Nephron progenitor cell (in vitro differentiated cells): ENCODE measurements at places on chromosomes 3 and 15.

DNA sequence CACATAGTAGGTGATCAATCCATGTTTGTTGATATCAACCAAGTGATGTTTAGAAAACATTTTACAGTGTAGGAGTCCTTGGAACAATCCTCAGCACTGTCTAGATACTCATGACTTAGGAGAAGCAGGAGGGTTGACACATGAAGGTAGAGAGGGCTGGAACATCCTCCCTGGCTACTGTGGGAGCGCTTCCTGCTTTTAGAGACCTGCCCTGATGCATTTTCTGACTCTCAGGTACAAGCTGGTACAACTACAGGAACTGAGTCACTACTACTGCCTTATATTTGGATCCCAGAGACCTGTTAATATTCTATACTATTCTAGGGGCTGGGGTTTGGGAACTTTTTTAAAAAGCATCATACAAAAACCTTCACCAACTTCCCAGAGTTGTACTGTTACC, 20.1 kb downstream of the GPR156 start:
- no peak overlapping the region for H3K4me3 ChIP-seq
- H3K27me3 ChIP-seq = peaks cover 6% of the 10 kb centered on the region
- DNase-seq = no peak
- no peak overlapping the region for H3K27ac ChIP-seq

GRCh38 chr3:47441796-47442551, 33.8 kb downstream of the SCAP start:
- H3K27ac ChIP-seq = peak overlapping the region; percentile 71
- no peak overlapping the region for H3K4me3 ChIP-seq
- H3K27me3 ChIP-seq = no peaks in the 10 kb centered on the region
- peaks cover 13% of the 10 kb centered on the region for H3K4me1 ChIP-seq
- H3K36me3 ChIP-seq = peaks cover 59% of the 10 kb centered on the region

DNA sequence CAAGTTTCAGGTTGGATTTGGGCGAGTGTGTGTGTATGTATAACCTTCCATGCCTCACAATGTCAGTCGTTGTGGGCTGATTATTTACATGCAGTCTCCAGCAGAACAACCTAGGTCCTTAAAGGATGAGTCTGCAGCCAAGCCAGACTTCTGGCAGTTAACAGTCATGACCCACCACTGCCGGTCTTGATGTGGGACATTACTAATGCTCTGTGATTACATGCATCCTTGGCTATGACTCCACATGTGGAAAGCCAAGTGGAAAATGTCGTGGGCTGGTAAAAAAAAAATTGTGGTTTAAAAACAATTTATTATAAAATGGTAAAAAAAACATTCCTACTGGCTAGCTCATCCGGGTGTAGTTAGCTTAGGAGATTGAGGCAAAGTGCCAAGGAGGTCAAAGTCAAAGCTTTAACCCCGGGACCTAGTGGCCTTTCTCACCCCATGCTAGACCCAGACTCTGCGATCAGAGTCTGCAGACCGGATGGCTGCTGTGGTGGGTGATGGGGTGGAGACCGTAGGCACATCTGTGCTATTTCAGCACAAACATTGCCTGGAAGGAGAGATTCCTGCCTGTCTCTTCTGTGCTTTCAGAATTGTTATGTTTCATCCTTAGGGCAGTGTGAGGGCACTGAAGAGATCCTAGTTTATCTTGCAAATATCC, 6.8 kb downstream of the RARRES1 start:
- peaks cover 19% of the 10 kb centered on the region for H3K4me1 ChIP-seq
- H3K36me3 ChIP-seq = peaks cover 17% of the 10 kb centered on the region
- no peak for DNase-seq
- no peak overlapping the region for H3K27ac ChIP-seq

GRCh38 chr3:111823341-111823855, 35.7 kb upstream of the PHLDB2 start:
- peaks cover 29% of the 10 kb centered on the region for H3K4me1 ChIP-seq
- H3K4me3 ChIP-seq = no peak overlapping the region
- H3K27me3 ChIP-seq = no peaks in the 10 kb centered on the region
- H3K27ac ChIP-seq = no peak overlapping the region
- no peaks in the 10 kb centered on the region for H3K36me3 ChIP-seq

GRCh38 chr3:124686028-124686670, 44.1 kb upstream of the UMPS start:
- no peak for DNase-seq
- no peak overlapping the region for H3K27ac ChIP-seq

DNA sequence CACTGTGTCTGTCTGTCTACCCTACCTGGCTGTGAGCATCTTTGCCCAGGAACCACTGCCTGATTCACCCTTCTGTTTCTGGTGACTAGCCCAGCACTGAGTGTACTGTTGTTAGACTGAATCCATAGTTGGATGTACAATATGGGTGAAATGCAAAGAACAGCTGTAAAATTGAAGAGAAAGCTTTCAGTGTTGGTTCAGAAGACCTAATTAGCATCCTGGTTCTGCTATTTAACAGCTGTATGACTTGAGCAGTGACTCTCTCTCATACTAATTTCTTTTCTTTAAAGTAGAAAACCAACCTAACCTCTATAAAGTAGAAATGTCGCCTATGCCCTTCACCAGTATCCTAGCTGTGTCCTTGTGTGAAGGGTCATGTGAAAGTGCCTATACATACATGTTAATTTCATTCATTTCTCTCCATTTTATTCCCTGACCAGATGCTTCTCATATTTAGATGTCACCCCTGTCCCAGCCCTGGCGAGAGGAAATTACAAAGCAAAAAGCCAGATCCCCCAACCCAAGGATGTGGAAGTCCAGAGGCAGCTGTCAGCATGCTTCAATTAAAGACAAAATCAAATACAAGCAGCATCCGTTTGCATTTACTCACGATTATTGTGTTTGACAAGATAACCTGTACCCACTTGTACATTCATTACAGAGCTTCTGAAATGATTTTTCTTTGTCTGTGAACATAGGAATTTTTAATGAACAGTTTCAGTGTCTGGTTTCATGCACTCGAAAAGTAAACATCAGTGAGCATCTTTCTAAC, 305.7 kb upstream of the ICE2 start:
- peaks cover 3% of the 10 kb centered on the region for H3K27me3 ChIP-seq
- no peak for DNase-seq
- no peak overlapping the region for H3K4me3 ChIP-seq
- no peak overlapping the region for H3K27ac ChIP-seq
- H3K36me3 ChIP-seq = no peaks in the 10 kb centered on the region
- peaks cover 50% of the 10 kb centered on the region for H3K4me1 ChIP-seq

DNA sequence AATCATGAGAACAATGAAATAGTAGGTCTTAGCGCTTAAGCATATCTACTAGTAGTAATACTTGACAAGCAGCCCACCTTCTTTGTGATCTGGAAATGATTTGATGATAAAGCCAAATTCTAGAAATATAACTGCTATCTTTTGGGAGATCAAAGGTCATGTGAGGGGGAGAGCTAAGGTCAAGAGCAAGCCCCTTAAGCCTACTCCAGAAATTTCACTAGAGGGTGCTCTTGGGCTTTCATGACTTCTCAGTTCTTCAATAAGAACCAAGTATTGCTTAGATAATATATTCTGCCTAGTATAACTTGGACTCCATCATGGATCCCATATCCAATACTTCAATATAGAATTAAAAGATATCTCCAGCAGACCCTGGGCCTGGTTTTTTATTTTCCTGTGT, 319.6 kb downstream of the ZBTB20 start:
- H3K27me3 ChIP-seq = no peaks in the 10 kb centered on the region
- H3K4me3 ChIP-seq = no peak overlapping the region
- no peak for DNase-seq
- H3K4me1 ChIP-seq = no peaks in the 10 kb centered on the region
- H3K36me3 ChIP-seq = no peaks in the 10 kb centered on the region

- H3K4me3 ChIP-seq = no peak overlapping the region
- H3K27ac ChIP-seq = no peak overlapping the region
- peaks cover 7% of the 10 kb centered on the region for H3K27me3 ChIP-seq
- H3K36me3 ChIP-seq = peaks cover 10% of the 10 kb centered on the region
- no peaks in the 10 kb centered on the region for H3K4me1 ChIP-seq
- no peak for DNase-seq
These were observed 165.9 kb downstream of the POLR2M start for GRCh38 chr15:57872281-57873030.

DNA sequence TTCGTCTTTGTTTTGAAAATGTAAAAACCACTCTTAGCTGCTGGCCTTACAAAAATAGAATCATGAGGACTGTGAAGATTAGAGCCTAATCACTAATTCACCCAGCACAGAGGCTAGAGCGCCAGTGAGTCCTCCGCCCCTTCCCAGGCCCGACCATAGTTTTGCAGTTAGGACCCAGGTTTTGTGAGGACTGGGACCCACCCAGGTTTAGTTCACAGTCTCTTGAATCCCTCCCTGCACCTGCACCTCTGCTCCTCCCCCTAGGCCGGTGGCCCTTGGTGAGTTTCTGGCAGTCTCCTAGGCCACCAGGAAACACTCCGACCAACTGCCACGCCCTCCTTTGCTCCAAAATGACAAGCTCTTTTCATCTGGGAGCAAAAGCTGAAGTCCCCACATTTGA, 136.0 kb upstream of the CCDC54 start:
- no peaks in the 10 kb centered on the region for H3K27me3 ChIP-seq
- peaks cover 21% of the 10 kb centered on the region for H3K4me1 ChIP-seq
- H3K4me3 ChIP-seq = peak overlapping the region; percentile 92

- H3K4me3 ChIP-seq = peak overlapping the region; percentile 93
- peaks cover 64% of the 10 kb centered on the region for H3K4me1 ChIP-seq
- peaks cover 56% of the 10 kb centered on the region for H3K27me3 ChIP-seq
- peak overlapping the region; percentile 100 for H3K27ac ChIP-seq
- DNase-seq = no peak
These were observed 331 bp downstream of the RNU6-1 start for GRCh38 chr15:67839499-67839928.

GRCh38 chr15:37100966-37101215, 542 bp upstream of the MEIS2 start:
- peak overlapping the region; percentile 100 for H3K27ac ChIP-seq
- H3K4me3 ChIP-seq = peak overlapping the region; percentile 99
- peaks cover 24% of the 10 kb centered on the region for H3K4me1 ChIP-seq
- H3K36me3 ChIP-seq = peaks cover 27% of the 10 kb centered on the region

DNA sequence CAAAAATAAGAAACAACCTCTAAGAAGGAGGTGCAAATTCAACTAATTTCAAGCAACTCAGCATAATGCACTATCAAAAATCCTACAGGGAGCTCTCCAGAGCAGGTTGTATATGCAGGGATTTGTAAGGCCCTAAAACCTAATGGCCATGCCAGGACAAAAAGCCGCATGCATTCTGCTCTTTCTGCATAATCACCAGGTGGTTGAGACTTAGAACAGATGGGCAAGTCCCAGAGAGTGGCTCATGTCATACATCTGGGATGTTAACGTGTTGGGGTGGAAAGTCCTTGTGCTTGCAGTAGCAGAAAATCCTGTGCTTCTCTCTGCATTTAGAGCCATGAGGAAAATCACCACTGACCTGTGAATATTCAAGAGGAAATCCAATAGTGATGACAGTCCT, 1002.9 kb downstream of the AGBL1 start:
- H3K36me3 ChIP-seq = no peaks in the 10 kb centered on the region
- no peak overlapping the region for H3K27ac ChIP-seq
- DNase-seq = no peak
- H3K27me3 ChIP-seq = no peaks in the 10 kb centered on the region
- H3K4me3 ChIP-seq = no peak overlapping the region

GRCh38 chr3:140899363-140899762, 42.3 kb upstream of the SLC25A36 start:
- H3K4me3 ChIP-seq = no peak overlapping the region
- H3K27ac ChIP-seq = no peak overlapping the region
- DNase-seq = no peak
